ENCODE measurements at places on chromosomes 1 and 21.

DNA sequence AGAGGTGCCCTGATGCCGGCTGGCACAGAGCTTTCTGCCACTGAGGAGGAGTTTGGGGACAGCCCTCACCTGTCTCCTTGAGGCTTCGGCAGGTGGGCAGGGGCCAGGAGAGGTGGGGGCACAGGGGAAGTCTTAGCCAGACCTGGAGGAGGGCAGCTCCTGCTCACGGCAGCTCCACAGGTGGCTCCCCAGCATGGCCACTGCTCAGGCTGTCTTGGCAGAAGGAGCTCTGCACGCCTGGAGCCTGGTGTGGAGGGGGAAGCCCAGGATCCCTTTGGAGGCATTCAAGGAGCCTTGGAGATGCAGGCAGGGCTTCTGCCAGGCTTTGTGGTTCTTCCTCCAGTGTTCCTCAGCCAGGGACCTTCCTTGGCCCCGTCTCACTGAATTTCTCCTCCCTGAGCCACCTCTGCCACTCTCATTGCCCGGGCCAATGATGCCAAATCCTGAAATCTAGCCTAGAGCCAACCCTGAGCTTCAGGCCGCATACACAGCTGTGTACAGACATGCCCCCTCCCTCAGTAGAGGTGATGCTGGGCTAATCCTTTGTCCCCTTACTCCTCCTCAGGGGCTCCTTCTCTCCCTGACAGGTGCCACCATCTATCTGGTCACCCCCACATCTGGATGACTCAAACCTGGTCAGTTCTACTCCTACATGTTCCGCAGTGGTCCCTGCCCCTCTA lies 251.8 kb upstream of the VAMP3 start:
- no peak for DNase-seq

DNA sequence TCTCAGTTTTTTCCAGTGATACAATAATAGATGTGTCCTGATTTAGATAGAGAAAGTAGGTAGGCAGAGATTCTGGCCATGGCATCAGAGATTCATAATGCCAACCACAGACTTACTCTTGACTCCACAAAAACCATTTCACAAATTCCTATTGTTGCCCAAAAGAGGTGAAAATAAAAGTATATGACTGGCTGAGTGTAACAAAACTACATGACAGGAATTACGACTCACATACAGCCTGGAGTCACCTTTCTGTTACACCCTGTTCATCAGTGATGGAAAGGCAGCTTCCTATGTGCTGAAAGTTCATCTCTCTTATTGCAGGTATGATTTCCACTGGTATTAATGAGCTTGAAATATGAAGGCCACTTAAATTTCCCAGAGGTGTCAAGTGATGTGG lies 72.3 kb downstream of the MPZL1 start:
- no peak for DNase-seq

GRCh38 chr1:21068937-21069336 lies 107.8 kb downstream of the EIF4G3 start:
- no peak for DNase-seq

- DNase-seq: peak; percentile 53
These were observed 190.9 kb downstream of the GIPC2 start for GRCh38 chr1:78236716-78237115.

DNA sequence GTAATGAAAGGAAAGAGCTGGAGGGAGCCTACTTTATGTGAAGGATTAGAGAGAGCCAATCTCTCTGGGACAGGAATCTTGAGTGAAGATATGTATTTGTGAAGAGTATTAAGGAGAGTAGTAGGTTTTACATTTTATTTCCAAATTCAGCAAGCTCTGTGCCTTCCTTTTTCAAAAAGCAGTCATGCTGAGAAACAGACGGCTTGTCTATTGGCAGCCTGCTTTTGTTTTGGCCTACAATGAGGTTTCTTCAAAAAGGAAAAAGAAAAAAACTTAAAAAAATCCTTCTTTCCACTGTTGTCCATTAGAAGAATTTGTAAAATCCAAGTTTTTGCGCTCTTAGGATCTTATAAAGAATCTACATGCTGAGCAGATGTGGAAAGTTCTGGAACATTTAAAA lies 103.6 kb upstream of the PTGFR start:
- DNase-seq: no peak

GRCh38 chr1:214236477-214236876 lies 44.5 kb upstream of the SMYD2 start:
- no peak for DNase-seq

DNA sequence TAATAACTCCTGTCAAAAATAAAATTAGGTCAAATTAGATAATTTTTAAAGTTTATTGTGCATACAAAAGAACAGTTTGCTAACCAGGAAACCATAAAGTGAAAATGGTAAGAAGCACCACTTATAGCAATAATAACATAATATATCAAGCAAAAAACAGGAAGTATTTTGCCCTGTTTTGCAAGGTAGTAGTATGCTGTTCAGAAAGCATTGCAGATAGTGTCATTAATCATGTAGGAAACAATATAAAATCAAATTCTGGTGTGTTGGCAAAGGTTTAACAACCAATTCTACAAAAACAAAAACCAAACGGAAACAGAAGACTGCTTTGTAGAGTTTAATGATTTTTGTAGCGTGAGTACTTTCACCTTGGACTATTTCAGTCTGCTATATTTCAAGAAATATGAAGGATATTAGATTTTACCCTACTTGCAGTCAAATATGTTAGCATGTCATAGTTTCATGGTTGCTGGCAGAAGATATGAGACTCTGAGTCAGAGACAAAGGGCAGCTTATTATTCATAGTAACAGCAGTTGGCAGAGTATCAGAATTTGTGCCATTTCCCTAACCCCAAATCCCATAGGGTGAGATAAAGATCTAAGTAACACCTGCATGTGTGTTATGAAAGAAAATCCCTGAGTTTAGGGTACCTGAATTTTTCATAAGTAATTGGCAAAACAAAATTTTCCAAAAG lies 729.0 kb upstream of the BRINP3 start:
- DNase-seq: no peak

DNA sequence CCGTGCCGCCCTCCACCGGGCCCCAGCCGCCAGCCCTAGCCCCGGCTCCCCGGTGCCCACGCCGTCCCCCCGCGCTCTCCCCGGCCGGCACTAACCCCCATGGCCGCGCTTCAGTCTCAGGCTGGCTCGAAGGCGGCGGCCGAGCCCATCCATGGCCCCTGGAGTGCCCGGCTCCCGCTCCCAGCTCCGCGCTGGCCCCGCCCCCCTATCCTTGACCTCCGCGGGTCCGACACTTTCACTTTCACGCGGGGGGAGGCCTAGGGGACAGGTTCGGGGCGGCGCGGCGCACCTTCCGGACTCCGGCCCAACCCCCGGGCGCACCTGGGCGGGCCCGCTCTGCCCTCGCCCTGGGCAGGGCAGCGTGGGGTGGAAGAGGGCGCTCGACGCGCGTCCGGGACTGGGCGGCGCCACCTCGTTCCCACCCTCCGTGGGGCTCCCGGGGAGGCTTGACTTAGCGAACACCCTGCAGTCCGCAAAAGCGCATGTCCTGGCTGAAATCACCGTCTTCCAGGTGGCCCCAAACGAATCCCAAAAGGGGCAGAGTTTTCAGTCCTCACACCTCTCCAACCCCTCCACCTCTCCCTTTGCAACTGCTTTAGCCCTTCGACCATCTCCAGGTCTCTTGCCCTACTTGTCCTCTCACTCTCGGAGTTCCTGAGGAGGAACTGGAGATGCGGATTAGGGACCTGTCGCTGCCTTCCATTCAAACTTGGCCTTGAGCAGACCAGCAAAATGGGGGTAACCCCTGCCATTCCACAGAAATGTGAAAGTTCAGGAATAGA lies 3.9 kb upstream of the DENND2D start:
- DNase-seq: no peak

- no peak for DNase-seq
These were observed 27.2 kb upstream of the SLC22A15 start for GRCh38 chr1:115949156-115949555.

DNA sequence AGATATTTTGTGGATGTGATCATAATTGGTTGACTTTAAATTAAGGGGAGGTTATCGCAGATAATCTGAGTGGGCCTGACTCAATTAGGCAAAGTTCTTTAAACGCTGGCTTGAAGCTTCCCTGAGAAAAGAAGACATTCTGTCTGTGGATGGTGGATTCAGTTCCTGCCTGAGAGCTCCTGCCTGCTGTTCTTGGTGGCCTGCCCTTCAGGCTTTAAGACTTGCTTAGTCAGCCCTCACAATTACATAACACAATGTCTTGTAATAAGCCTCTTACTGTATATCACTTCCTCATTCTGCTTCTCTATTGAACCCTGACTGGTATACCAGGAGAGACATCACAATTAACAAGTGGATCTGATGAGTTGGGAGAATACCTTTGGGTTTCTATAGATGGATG lies 50.2 kb downstream of the KCNJ6 start:
- peak; percentile 38 for DNase-seq

DNA sequence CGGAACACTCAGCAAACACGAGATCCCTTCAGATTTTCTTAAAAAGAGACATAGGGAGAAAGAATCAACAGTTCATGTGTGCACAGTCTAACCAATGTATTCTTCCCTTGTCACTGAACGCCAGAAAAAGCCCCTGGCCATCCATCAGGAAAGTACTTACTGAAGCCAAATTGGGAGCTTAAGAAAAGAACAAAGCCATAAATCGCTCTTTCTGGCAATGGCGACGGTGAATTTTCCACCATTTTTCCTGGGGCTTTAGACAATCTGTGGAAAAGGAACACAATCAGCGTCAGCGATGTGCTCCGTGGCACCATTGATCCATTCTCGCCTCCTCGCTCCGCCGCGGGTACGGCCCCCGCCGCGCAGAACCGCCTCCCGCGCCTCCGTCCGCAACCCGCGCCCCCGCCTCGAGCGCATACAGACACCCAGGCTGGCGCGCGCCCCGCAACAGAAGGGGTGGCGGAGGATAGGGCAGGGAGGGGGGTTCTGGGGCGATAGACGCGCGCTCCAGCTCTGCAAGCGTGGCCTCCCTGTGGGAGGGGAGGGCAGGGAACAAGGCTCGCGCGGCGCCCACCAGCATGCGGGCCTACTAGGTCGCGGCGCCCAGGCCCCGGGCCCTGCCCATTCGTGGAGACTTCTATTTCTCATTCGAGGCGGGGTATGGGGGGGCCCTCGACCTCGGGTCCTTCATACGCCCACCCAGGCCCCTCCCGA lies 440 bp downstream of the PIGP start:
- DNase-seq: peak; percentile 85

DNA sequence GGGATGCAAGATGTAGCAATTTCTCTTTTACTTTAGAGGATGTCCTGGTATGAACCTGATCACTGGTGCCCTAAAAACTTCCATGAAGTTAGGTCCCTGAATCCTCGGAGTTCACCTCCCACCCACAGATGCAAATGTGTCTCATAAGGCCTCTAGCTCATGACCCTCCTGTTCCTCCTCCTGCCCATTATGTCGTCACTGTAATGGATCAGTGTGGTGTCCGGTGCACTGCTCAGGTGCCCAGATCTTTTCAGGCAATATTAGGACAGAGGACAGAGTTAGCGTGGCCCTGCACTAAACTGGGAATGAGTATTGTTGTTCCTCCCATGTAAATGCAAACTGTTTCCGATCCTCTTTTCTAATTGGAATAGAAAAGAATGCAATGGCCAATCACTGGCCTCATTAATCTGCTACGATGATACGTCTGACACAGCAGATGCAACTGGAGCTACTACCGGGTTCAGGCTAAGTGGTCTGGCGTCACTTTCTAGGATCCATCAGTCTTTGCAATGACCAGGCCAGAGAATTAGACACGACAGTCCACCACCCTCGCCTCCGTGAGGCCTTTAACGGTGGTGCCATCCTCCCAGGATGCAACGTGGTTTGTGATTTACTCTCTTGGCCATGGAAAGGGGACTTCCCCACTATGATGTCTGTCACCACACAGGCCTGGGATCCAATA lies 3.4 kb upstream of the COL6A2 start:
- no peak for DNase-seq

DNA sequence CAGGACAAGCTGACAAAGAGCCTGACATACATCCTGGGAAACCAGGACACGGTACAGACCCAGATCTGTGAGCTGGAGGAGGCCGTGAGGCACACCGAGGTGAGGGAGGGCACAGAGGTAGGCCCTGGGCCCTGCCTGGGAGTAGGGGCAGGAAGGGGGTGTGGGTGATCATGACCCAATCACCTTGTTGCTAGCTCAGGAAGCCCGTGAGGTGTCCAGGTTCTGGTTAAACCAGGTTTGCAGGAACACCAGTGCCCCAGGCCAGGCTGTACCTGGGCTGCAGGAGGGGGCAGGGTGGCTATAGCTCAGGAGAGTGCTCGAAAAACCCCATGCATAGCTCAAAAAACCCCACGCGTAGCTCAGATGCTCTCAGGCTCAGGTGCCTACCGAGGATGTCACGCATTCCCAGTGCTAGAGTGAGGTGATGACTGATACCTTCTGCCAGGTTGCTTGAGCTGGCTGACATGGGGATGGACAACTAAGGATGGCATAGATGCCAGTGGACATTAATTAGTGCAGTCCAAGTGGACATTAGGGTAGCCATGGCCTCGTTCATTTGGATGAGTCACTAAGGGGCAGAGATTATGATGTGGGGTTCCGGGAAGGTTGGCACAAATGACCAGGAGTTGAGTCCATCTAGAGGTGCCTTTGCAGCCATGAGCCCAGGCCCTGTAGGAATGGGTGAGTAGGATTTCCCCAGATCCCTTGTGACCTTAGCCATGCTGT lies 3.7 kb downstream of the TRIM46 start:
- no peak for DNase-seq

DNA sequence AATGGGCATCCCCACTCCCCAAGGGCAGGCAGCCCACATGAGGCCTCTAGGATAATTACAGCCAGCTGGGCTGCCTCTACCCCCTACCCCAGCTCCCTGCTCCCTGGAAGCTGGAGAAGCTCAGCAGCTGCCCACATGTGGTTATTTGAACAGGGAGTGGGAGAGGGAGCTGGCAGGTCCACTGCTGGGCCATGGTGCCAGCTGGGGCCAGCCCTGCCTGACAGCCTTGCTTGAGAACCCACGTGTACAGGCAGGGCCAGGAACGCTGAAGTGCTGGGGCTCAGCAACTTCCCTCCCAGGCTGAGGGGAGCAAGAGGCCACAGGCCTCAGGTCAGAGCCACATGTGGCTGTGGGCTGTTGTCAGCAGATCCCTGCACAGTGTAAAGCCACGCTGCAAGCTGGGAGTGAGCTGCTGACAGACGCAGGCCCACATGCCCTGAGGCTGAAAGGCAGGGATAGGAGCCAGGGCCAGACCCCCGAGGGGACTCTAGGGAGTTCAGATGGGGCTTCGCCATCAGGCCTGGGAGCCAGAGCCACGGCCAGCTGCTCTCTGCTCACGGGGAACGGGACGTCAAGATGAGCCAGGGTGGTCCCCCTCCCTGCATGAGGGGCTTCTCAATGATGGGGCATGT lies 129.0 kb downstream of the SYF2 start:
- DNase-seq: peak; percentile 40

- no peak for DNase-seq
These were observed 79.6 kb downstream of the DOP1B start for GRCh38 chr21:36236052-36236730.

GRCh38 chr1:8239306-8240023 lies 78.4 kb upstream of the SLC45A1 start:
- no peak for DNase-seq

GRCh38 chr1:64581843-64582185 lies 111.9 kb downstream of the CACHD1 start:
- DNase-seq: no peak

- no peak for DNase-seq
These were observed 95.3 kb upstream of the SLC25A33 start for GRCh38 chr1:9443913-9444445.

Measured in AG10803 (cell line).